Cortex of kidney (tissue), 1 donor: ENCODE measurements at places on chromosomes 1 and 21.

DNA sequence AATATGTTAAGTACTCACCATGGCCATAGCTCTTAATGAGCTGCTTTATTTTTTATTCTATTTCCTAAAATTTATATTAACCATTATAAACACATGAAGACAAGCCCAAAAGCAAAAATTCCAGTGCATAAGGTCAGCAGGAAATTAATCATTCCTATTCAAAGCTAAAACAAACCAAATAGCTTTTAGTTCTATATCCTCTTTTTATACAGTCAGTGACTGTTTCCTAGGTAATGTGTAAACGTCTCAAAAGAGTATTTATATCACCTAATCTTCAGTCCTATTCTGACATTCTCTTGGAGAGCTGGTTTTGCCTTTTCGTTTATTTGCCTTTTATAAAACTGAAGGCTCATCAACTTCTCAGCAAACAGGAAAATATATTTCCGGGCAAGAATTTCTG lies 4.2 kb downstream of the GOLPH3L start:
- DNase-seq: no peak

- DNase-seq: no peak
Observed at GRCh38 chr1:43653339-43653738, 3.4 kb downstream of the KDM4A start.

DNA sequence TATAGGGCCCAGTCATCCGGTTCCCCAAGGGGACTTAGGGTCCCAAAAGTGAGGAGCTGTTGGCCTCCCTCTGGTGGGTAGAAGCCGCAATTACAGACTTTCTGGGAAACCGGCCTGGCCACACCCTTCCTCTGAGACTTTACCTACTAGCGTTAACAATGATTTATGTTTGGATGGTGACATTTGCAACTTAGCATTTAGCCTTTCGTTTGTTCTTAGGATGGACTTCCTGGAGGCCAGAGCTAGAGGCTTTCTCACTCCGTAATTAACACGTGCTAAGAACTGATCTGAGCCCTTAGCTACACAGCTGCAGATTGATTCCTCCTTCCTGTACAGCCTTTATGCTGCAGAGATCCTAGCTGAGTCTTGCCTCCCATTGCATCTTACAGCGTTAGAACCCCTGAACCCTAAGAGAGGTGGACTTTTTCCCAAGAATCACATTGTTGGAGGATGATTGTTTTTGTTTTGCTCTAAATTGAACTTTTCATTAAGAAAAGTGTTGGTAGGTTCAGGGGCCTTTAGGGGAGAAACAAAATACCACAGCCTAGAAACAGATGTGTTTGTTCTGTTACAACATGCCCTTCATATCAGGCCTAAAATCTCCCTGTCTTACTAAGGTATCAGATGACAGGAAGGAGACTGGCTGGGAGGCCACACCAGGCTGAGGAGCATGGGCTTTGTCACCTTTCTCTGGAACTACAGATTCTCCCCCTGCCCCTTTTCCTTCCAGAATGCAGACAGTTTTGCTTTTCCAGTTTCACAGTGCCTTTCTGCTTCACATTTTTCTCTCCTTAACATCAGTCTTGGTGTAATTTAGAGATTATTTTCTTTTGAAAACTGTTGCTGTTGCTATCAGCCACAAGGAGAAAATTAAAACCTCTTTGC lies 1.9 kb downstream of the S100A11 start:
- no peak for DNase-seq

- DNase-seq: no peak
Observed at GRCh38 chr1:230271300-230272035, 154.7 kb downstream of the PGBD5 start.

GRCh38 chr1:26023826-26024225 lies 2.3 kb downstream of the EXTL1 start:
- DNase-seq: no peak

DNA sequence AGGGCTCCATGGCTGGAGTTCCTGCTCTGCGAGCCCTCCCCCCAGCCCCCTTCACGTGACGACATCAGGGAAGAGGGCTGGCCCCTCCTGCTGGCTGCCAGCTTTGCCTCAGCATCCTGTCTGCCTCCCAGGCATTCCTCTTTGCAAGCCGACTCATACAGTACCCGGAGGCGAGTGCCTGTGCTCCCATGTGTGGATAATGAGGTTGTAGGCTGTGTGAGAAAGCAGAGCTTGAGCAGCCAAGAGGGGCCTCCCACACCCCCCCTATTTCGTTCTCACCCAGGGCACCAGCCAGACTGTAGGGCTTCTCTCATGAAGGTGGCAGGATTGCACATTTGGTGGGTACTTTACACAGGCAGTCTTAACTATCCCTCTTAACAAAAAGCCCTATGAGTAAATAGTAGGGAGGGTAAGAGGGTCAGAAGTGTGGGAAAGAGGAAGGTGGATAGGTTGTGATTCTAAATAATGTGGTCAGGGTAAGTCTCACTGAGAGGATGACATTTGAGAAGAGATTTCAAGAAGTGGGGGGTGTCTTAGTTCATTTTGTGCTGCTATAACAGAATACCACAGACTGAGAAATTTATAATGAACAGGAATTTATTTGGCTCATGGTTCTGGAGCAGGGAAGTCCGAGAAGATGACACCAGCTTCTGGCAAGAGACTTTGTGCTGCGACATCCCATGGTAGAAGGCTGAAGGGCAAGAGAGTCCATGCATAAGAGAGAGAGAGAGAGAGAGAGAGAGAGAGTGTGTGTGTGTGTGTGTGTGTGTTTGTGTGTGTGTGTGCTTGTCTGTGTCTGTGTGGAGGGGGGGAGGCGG lies 113.5 kb downstream of the OMA1 start:
- DNase-seq: no peak

GRCh38 chr1:19336543-19336942 lies 24.4 kb downstream of the SLC66A1 start:
- no peak for DNase-seq

DNA sequence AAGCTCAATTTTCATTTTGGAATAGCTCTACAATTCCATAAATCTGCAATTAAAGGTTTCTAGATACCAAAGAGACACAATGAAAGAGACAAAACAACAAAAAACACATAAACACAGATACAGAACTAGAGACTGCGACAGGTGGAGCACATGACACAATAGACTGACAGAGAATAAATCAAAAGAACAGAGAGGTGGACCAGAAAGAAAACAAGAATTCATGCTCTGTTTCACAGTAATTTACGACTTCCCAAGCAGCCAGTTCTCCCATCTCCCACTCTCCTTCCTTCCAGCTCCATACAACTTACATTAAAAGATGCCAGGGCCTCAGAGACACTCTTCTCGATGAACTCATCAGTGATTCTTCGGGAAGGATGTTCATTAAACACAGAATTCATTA lies 15.1 kb upstream of the RBM8A start:
- DNase-seq: no peak

- DNase-seq: no peak
Observed at GRCh38 chr1:155967341-155968050, 10.9 kb downstream of the ARHGEF2 start.

DNA sequence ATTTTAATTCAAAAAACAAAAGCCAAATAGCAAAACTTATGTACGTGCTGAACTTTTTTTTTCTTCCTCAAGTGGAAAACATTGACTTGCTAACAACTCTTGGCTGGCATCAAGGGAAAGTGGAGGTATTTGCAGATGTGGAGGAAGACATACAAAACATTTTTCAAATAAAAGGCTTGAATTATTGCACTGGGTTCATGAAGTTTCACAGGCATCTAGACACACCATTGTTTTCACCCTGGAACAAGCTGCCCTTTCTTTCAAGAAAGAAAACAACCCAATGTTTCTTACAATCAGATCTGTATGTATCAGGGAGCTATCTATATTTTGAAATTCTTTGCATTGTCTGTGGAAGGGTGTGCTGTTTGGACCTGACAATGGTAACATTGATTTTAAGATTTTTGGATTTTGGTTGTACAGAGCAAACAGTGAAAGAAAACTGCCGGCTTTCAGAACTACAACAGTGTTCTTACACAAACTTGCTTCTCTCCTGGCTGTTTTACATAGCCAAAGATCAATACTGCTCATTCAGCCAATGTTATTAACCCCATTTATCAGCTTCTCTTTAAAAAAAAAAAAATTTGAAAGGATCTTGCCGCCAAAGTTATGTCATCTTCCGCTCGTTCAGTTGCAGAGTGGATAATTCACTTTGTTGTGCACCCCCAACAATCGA lies 187.7 kb upstream of the FOXD3 start:
- DNase-seq: no peak

GRCh38 chr1:84442256-84442655 lies 36.8 kb upstream of the RPF1 start:
- no peak for DNase-seq

DNA sequence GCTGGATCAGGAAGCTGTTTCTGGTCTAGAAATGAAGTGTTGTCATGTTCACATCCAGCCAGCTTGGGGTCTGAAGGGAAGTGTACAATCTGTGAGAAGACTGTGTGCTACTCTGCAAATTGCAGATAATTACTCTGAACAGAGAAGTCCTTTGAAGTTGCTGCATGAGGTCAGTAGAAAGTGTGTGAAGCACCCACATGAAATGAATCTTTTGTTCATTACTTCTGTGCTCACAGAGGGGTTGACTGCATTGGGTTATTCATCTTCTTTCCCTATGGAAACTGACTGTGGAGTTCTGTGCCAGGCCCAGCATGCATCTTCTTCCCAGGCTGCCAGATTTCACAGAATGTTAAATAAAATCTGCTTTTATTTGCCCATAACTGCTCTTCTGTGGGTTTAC lies 47.1 kb downstream of the CTH start:
- no peak for DNase-seq
